ENCODE measurements at places on chromosomes 11 and 22. TPM values are rescaled to one million over a fixed set of nuclear protein-coding genes. Genes with fewer than 3 reads are reported as not detected.

Gene OR52E6
- total RNA-seq, result not detected

Gene FHIP1B
- 30.7 TPM for total RNA-seq

Gene TMA7B
- total RNA-seq, result 13.0 TPM

Gene OR52K1
- total RNA-seq, result not detected

Gene P2RY6
- total RNA-seq, result not detected

Gene RAB36
- 0.17 TPM for total RNA-seq

- DNase-seq, result no peak
These were observed 7.8 kb downstream of the YPEL1 start for GRCh38 chr22:21727768-21728167.

DNA sequence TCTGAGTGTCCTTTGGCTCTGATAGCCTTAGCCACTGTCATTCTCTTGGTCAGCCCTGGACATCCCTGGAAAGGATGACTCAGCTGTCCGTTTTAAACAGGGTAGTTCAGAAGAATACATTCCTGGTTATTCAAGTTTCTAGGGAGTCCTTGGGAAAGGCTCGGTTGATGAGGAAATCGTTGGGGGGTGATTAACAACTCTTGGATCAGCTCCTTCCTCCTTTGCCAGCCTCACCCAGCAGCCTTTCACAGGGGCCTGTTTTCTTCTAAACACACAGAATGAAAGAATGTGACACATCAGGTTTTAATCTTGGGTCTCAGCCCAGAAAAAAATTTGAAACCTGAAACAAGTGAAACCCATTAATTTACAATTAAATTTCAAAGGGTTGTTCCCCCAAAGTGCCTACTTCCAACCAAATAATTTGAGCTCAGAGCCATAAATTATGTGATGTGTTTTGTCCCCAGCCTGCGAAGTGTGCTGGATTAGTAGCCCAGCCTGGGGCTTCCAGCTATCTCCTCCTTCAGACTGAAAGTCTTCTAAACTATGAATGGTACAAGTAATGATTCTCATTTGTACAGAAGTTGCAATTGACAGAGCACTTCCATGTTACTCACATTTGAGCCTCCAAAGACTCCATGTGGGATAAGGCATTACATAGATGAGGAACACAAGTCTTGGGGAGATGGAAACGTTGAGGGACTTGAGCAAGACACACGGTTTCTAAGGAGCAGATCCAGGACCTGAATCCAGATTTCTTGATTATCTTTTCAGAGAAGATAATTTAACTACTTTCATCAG is 19.3 kb upstream of the MRGPRX2 start:
- no peak for DNase-seq

- DNase-seq, result no peak
These were observed 22.6 kb downstream of the KCNJ5 start for GRCh38 chr11:128913806-128914205.

DNA sequence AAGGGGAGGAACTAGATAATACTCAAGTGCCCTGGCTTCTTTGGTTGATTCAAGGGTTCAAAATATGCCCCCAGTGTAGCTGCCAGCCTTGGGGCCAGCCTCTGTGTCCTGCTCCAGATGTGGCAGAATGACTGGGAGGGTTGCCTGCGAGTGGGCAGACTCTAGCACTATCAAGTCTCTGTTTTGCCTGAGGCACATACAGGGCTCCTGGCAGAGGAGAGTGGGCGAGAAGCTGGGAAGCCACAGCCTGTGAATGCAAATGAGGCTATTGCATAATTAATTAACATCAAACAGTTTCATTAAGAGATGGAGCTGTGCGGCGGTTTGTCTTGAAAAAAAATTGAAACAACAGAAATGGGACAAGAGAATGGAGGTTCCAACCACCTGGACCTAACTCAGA is 50.8 kb downstream of the BUD13 start:
- no peak for DNase-seq

- no peak for DNase-seq
These were observed 11.5 kb upstream of the IGSF9B start for GRCh38 chr11:133968300-133968699.

DNA sequence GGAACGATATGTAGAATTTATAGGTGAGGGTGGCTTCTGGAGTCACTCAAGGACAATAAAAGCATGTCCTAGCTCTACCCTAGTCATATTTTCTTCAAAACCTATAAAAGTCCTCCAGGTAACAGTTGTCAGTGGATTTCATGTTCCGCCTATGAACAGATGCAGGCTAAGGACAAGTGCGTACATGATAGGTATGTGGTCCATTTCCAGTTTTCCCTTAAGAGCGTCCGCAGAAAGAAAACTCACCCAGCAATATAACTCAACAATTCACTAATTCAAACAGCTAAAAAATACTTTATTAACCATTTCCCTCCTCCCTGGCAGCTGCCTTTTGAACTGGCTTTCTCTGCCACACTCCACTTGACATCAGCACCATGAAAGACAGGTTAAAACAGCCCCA is 50.2 kb upstream of the CCDC34 start:
- DNase-seq, result no peak

Data from CD4-positive, CD25-positive, alpha-beta regulatory T cell (primary cell).